G401 (cell line): ENCODE measurements at places on chromosomes 5 and 9. TPM values are rescaled to one million over a fixed set of nuclear protein-coding genes. Genes with fewer than 3 reads are reported as not detected.

TNPO1 gene
- total RNA-seq = 107 and 149 TPM in 2 replicates

FOXD4L4 gene
- 0.12 TPM in 1 of 2 replicates, not detected in the other for total RNA-seq

LARP1 gene
- total RNA-seq = 25.3 and 28.8 TPM in 2 replicates

SETX gene
- 17.5 and 26.9 TPM in 2 replicates for total RNA-seq

DDX4 gene
- not detected in 2 replicates for total RNA-seq

IL4 gene
- total RNA-seq = not detected in 2 replicates

EQTN gene
- not detected in 2 replicates for total RNA-seq

NR5A1 gene
- total RNA-seq = 0.54 and 0.55 TPM in 2 replicates

PCDHA10 gene
- total RNA-seq = under 0.01 and 0.06 TPM in 2 replicates

SOHLH1 gene
- not detected in 2 replicates for total RNA-seq

PCDHB1 gene
- total RNA-seq = not detected in 2 replicates

ZNG1C gene
- total RNA-seq = 7.1 and 12.6 TPM in 2 replicates

PLCXD3 gene
- total RNA-seq = not detected in 2 replicates

DNA sequence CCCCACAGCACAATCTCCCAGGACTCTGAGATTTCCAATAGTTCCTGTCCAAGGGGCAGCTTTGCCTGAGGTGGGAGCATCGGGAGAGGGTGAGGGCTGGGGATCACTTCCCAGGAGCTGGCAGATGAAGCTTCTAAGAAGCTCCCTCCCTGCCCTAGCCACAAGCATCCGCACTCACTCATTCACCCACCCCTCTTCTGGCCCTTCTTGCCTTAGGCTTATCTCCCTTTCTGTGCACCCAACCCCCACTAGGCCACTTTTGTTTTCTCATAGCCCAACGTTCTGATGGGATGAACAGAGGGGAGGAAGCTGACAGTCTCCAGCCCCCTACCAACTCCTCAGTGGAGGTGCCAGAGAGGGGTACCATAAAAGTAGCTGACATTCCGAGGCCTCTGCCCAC lies 3.7 kb upstream of the PCDH1 start:
- DNase-seq = no peak

- DNase-seq = no peak
These were observed 121.8 kb downstream of the GHR start for GRCh38 chr5:42545038-42545437.

DNA sequence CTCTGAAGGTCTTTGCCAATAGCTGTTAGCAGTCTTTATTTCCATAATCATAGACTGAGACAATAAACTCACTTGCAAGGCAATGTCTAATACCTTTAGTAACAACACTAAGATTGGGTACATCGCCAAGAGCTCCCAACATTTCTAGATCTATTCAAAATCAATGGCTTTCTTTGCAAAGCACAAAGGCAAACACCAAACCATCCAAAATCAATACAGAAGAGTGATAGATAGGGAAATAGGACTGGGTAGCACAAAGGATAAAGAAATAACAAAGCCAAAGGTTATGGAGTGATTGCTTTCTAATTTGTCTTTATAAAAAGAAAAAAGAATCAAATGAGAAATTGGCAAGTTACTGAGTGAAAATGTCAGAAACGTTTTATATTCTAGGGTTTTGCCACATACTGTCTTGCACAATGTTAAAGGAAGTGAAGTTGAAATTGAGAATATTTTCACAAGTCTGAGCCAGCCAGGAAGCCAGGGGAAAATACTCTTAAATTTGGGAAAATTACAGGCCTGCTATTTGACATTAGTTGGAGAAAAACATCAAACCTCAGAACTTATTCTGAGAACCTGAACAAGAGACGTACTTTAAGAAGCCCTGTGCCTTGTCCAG lies 53.3 kb upstream of the LHFPL2 start:
- no peak for DNase-seq

DNA sequence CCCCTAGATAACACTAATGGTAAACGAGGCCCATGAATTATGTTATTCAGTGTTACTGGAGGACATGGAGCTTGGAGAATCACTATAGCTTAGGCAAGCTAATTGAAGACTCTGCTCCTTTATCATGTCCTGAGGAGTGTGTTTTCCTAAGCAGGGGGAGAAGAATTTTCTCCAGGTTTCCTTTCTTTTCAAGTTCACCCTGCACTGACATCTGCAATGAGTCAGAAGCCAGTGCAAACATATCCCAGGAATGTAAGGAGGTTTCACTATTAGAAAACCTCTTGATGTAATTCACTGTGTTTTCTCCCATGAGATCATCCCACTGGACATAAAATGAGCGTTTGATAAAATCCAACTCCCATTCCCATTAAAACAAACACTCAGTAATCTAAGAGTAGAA lies 75.6 kb downstream of the DMRT2 start:
- no peak for DNase-seq

DNA sequence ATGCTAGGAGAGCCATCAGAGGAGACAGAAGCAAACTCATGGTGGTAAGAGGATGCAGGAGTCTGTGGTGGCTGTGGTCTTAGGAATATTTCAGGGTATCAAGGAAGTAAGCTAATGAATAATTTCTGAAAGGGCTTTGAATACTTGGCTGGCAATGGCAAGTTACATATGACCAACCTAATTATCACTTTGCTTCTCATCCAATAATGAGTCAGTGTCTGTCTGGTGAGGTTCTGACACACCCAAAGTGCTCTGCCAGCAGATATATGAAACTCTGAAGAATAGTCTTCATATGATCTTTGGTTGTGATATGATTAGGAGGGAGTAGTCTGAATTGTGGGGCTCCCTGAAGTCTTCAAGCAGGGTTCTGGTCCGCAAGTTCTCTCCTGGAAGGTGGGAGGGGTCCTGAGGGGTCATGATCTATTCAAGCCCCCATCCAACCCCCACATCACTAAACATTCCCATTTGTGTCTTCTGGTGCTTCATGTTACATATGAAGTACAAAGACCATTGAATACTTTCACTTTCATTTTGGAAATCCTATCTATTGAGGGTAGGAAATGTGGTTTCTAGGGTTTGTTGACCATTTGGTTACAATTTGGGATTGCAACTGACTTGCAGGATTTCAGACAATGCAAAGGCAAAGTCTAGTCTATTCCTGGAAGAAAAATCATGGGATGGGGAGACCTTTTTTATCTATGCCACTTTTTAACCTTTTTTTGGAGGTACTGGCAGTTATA lies 199.9 kb upstream of the CDKN2B start:
- DNase-seq = no peak

DNA sequence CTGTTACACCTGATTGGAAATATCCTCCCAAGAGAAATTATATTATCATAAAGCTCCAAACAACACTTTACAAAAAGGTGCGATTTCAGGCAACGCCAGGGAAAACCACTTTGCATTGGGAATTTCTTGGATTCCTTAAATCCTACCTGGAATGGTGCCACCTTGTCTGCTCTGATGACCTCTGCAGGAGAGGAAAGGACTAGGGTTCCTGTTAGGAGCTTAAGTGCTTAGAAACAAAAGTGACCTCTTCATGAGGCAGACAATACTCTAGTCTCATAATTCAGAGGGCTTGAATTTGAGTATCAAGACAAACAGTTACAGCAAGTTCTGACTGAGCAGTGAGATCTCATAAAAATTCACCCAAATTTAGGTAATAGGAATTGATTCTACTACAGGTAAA lies 33.9 kb upstream of the GLIS3 start:
- no peak for DNase-seq

- DNase-seq = no peak
These were observed 317.3 kb upstream of the PRR16 start for GRCh38 chr5:120146787-120147186.

- DNase-seq = no peak
These were observed 310.4 kb downstream of the ACTL7B start for GRCh38 chr9:108545436-108545835.

GRCh38 chr9:134961331-134962064 lies 43.8 kb upstream of the FCN1 start:
- no peak for DNase-seq

GRCh38 chr5:62649476-62650113 lies 71.0 kb downstream of the LRRC70 start:
- DNase-seq = no peak

DNA sequence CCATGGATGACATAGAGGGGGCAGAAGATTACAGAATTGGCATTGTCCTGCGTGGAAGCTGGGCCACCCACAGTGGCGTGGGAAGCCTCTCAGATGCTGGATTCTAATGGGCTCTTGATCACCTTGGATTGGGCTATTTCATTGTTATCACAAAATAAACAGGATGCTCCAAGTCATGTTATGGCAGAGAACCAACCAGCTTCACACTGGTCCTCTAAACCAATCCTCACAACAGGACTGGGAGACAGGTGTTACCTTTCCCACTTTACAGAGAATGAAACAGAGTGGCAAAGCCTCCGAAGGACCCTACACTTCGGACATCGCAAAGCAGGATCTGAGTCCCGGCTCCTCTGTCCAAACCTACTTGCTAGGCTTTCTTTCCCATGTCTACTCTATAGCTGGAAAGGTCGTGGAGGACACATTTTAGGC lies 455 bp upstream of the SMIM3 start:
- DNase-seq = no peak

DNA sequence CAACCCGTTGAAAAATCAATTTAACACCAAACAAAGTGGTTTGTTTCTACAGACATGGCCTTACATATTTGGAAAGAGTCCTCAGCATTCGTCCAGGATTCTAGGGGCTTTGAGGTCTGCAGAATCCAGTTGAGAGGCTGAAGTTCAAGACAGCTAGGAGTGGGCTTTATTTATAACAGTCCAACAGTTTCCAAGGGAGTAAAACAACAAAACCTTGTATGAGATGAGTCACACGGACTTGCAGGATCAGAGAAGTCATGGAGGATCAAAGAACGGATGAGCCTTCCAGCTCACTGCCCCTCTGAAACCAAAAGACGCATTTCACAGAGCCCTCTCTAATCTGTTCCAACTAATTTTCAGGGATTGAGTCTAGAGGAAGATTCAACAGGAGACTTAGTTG lies 11.1 kb upstream of the ESM1 start:
- DNase-seq = no peak
